Esophagus squamous epithelium (tissue), 5 donors: ENCODE measurements at places on chromosomes 5 and 9.

DNA sequence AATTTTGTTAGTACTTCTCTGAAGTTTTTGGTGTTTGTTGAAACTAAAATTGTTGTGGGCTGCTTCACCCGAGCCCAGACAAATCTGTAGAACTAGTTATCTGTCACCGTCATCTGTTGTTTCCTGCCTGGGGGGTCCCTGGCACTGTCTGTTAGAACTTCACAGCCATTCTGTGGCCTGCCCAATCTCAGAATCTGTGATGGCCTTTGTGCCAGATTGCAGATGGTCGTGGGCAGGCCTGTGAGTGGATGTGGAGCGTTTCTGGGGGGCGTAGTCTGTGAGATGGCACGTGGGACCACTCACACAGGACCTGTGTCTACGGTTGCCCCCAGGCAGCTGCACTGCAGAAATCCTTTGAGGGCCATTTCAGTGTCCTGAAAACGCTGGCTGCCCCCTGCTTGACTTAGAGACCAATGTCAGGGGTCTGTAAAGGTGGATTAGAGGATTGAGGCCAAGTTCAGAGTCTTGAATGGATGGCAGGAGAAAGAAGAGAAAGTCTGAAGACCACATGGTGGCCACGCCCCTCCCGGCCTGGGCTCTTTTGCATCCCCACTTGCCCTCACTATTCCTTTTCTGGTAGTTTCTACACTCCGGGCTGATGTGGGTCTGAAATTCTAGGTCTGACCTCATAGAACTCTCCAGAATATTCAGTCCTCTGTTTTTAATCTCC lies 38.3 kb downstream of the TRIO start:
- DNase-seq = no peak

- no peak for DNase-seq
Observed at GRCh38 chr5:91983869-91984268, 600.8 kb upstream of the ARRDC3 start.

- no peak for DNase-seq
Observed at GRCh38 chr5:140642718-140643117, 3.5 kb downstream of the TMCO6 start.

GRCh38 chr5:80037366-80037765 lies 2.2 kb downstream of the THBS4 start:
- no peak for DNase-seq

DNA sequence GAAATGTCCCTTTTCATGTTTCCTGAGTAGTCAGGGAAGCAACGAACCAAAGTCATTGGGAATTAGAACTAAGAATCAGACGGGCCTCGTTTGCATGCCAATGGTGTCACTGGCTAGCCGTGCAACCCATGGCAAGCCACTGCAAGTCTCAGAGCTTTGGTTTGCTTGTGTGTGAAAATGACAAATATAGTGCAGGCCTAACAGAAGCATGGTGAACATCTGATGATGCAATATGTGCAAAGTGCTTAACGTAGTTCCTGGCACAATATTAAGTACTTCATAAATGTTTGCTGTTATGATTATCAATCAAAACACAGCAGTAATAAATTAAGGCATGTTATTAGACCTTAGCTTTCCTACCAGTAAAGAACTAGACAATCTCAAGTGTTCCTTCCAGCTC lies 118.0 kb upstream of the TRIM32 start:
- no peak for DNase-seq

DNA sequence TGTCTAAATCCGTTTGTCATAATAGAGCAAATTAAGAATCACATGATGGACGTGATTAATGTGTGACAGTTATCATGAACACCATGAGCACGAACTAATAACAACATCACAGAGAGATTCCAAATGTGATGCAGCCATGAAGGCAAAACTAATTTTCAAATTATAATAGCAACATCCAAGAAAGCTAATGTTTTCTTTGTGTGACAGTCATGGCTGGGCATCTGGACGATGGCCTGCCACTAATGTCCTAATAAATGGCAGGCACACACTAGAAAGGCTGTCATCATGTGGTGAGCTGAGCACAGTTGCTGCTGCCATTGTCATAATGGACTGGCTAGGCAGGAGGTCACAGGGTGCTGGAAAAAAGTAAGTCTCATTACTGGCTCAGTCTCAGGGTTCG lies 280.0 kb upstream of the EFNA5 start:
- DNase-seq = no peak

DNA sequence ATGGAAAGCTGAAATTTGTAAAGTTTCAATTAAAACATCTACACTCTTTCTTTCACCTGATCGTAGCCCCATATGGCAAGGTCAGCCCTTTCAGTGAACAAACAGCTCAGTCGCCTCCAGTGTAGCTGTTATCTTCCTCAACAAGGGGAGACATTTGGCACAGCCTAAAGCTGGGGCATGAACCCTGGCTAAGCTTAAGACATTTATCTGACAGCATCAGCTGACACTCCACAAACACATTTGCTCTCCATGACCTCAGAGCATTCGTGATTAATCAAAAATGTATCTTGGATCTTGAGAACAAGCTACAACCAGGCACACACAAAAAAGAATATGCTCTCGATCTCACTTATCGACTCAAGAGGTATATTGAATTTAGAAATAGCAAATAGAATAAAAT lies 67.3 kb downstream of the POU5F2 start:
- no peak for DNase-seq
